ENCODE measurements at places on chromosomes 2 and 18.
A peak's percentile ranks its signal among the peaks of the same experiment; 100 is the strongest.

DNA sequence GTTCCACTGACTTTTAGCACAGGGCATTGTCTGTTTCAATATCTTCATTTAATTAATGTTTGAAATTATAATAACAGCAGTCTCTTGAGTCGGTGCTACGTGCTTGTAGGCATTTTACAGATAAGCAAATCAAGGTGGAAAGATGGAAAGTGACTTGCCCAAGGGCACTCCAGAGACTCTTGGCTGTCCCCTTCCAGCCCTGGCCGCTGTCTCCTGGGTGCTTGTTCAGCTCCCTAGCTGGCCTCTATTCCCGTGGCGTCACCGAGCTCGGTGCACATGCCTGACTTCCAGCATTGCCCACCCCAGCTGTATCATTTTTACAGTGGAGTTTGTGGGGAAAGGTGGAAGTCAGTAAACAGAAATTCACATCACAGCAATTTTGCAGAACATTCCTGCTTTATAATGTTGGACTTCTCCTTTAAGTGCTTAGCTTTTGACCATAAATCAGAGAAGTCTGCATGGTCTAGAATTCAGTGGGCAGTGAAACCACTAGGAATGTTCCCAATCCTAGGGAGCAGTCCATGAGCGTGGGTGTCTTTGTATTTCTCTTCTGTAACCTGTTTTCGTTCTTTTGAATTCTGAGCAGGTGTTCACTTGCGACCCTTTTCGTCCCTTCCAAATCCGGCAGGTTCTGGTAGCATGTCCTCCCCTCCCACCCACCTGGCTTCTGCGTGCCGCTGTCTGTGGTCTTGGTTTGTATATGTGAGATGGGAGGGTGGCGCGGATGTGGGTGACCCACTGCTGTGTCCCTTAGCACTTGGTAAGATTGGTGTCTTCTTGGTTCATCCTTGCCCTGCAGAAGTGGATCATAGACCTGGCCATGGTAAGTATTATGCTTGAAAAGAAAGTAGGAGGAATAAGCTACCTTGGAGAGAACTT, 8.4 kb downstream of the SLC66A3 start:
- DNase-seq = no peak

DNA sequence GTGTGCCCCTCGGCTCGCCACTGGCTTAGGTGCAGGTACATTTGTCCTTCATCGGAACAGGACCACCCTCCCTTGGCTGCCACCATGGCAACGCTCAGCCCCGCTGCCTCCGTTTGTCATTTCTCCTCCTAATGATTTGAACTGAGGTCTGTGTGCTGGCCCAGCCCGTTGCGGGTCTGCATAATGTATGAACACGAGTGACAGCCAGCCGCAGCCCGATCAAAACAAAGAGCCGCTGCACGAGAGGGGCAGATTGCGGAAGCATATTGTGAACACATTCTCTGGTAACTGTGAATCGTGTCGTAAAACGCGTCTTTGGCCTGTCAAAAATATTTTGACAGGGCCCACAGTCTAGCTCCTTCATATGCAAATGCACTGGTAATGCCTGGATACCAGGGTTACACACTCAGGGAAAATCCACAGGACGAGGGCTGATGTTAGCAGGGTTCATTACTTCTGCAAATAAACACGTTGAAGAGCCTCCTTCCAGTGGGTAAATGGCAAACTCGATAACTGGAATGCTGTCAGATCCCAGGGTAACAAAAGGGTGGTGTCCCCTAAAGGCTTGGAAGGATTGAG, 137.0 kb downstream of the AGAP1 start:
- no peak for DNase-seq

GRCh38 chr2:12714391-12715221, 2.1 kb upstream of the TRIB2 start:
- no peak for DNase-seq

DNA sequence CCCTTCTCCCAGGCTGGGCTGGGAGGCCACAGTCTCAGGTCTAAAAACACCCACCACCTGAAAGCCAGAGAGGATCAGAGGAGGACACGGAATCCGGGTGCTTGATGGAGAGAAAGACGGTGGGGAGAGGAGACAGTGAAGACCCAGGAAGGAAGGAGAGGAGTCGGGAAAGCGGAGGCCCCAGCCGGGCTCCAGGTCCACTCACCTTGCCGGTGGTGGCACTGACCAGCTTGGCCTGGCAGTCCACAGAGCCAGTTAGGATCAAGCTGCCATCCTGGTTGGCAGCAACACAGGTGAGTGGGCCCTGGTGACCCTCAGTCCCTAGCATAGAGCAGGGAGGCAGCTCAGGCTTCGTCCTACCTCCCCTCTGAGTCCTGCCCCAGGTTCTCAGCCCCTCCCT, 4.3 kb downstream of the AAMP start:
- no peak for DNase-seq

GRCh38 chr18:74513149-74513882, 17.2 kb downstream of the CNDP2 start:
- no peak for DNase-seq

DNA sequence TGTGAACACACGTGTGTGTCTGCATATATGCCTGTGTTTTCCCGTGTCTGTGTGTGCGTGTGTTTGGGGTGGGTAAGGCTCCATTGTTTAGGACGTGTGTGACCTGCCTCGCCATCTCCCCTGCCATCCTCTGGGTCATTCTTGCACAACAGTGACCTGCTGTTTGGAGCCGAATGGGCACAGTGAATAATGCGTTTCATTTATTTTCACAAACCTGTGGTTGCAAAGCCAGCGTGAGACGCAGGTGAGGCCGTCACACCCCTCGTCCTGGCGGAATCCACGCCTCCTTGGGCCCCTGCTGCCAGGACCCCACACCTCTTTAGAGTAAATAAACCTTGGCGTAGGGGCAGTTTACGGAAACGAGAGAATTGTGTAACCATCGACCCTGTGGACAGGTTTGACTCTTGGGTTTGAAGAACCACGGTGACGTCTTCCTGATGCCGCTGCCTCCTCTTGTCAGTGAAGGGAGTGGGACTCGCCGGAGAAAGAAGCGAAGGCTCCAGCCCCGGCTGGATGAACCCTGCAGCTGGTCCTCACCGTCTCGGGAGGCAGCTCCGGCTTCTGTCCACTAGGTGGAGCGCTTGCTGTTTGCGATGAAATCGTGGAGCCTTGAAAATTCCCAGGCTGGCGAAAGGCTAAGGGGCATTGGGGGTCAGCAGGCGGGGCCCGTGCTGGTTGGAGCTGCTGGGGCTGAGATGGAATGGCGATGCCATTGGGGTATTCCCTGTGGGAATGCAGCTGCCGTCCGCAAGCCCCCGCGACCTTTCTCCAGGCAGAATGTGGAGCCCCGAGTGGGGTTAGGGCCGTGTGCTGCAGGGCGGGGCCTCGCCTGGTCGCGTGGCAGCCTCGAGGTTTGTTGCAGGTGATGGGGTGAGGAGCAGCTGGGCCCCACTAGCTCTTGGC, 81.1 kb downstream of the RTP5 start:
- peak; percentile 69 for DNase-seq

DNA sequence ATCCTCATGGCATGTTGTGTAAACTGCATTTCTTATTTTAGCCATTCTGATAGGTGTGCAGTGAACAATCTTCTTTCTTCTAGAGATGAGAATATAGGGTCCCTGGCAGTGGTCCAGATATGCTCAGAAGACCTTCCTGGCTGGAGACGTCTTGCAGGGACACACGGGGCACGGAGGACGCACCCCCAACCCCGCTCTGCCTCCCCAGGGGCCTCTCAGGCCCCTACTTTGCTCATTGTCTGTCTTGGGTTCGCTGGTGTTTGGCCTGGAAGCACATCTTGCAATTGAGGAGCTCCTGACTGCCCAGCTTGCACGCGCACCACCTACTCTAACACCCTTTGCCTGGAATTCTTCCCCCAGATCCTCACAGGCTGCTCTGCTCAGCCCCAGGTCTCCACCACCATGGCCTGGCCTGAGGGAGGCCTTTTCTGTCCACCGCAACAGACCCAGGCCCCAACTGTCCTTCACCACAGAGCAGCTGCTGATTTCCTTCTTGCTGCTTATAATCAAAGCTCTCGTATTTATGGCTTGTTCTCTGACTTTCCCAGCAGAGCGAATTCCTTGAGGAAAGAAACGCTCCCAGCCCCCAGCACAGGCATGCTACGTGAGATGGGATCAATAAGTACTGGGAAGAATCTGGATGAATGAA, 295.9 kb upstream of the HDAC4 start:
- DNase-seq = no peak

DNA sequence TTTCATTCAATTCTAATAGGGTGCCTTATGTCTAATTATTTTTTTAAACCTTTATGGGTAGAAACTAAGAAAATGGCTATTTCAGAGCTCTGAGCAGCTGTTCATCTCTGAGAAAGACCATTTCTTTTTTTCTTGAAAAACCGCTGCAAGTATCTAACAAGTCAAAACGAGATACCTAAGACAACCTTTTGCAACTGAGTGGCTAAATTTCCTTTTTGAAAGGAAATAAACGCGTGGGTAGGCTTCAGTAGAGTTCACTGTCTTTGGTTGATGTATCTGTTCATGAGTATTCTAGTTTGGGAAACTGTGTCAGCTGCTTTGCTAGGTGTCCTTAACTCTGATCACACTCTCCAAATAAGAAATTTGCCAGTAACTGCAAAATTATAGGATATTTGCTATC, 104.3 kb upstream of the LINC00305 start:
- DNase-seq = no peak

Data from stimulated activated CD4-positive, alpha-beta T cell treated with anti-CD3 and anti-CD28 coated beads, Interleukin-4, amount 100 ng/mL, for 1 hour (primary cell).